Astrocyte of the cerebellum (primary cell): ENCODE measurements at places on chromosomes 12 and 14.

GRCh38 chr12:125530876-125531275 is 465.6 kb downstream of the AACS start:
- DNase-seq: no peak

DNA sequence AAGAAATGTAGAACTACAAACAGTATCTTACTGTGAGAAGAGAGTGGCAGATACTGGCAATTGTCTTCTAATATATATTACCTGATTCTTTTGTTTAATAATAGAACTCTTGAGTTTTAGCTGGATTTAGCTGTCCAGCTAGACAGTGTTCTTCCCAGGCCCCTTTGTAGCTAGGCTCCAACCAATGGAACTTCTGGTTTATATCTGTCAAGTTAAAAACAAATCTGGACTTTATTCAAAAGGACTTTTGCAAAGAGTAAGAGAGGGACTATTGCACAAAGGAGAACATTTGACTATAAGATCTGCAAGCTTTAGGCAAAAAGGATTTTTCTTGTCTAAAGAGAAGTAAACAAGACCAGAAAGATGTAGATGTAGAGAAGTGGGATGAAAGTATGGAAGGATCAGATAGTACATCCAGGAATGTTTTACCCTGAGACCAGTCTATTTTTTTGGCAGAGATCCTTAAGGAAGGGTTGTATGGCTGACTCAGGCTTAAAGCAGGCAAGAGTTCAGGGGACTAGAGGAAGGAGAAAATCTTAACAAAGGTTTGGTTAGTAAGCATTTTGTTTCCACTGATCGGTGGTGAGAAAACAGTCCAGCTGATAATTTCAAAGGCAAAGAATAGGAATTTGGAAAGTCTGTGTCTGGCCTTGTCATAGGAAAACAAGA is 111.1 kb upstream of the PLEKHA5 start:
- DNase-seq: peak; percentile 84

DNA sequence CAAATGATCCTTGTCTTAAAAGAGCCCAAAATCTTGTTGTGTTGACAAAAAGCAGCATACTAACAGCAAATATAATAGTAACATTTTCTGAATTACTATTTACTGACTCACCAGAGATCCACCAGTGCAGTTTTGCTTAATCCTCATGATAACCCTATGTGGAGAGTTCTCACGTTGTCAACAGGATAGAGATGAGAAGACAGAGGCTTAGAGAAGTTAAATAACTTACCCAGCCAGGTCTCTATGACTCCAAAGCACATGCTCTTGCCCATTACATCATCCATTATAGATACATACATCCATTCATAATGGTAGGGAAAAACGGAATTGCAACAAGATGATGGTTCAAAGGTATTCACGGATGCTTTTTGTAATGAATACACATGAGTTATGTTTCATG is 111.9 kb downstream of the PAX9 start:
- no peak for DNase-seq

DNA sequence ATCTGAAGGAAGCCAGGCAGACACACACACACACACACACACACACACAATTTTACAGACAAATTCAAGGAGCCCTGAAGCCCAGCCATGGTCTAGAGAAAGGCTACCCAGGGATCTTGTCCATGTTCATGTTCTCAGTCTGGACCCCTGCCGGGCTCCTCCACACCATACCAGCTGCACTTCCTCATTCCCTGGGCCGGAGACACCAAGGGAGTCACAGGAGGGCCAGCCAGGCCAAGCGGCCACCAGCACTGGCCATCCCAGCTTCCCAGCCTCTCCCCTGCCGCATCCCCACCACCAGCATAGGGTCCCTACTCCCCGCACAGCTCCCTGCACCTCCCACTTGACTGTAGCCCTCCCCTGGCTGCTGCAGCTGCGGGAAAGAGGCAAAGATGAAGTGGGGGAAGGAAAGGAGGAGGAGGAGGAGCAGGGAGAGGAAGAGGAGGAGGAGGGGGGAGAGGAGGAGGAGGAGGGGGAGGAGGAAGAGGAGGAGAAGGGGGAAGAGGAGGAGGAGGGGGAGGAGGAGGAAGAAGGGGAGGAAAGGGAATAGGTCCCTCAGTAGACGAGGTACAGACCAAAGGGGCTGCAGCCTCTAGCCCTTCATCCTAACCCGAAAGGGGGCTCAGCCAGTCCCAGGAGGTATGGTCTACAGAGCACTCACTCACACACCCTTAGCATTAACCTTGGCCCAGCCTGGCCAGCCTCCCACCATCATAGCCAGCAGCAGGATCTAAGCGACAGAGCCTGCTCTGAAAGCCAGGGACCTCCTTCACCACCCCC is 293.2 kb downstream of the DPF3 start:
- no peak for DNase-seq

- no peak for DNase-seq
Observed at GRCh38 chr14:69848903-69849391, 30.3 kb upstream of the SMOC1 start.

- DNase-seq: peak; percentile 32
Observed at GRCh38 chr14:68621400-68622365, 171.2 kb downstream of the ZFP36L1 start.

GRCh38 chr14:102905116-102906108 is 17.1 kb upstream of the AMN start:
- DNase-seq: no peak

- no peak for DNase-seq
Observed at GRCh38 chr14:69797573-69798338, 715 bp upstream of the SLC10A1 start.

- DNase-seq: no peak
Observed at GRCh38 chr14:99684410-99684934, 374 bp downstream of the CYP46A1 start.

GRCh38 chr12:116293687-116294453 is 16.4 kb upstream of the MED13L start:
- DNase-seq: no peak

DNA sequence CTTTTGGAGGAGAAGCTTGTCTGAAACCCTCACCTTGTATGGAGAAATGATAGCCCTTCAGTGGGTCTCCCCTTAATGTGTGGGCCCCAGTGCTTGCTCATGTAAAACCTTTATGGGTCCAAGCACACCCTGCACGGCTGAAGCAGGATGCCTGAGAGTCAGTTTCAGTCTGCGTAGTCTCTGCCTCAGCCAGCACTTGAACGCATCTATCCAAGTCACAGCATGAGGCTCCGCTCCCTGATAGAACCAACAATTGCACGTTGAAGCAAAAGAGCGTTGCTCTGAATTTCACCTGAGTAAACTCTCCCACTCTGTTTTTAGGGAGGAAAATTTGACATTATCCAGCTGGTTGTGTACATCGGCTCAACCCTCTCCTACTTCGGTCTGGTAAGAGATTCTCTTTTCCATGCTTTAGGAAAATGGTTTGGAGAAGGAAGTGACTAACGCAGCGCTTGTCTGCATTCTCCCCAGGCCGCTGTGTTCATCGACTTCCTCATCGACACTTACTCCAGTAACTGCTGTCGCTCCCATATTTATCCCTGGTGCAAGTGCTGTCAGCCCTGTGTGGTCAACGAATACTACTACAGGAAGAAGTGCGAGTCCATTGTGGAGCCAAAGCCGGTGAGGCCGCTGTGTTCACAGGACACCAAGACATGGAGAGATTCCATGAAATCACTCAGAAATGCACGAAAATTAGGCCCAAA is 33.0 kb upstream of the P2RX4 start:
- DNase-seq: no peak

DNA sequence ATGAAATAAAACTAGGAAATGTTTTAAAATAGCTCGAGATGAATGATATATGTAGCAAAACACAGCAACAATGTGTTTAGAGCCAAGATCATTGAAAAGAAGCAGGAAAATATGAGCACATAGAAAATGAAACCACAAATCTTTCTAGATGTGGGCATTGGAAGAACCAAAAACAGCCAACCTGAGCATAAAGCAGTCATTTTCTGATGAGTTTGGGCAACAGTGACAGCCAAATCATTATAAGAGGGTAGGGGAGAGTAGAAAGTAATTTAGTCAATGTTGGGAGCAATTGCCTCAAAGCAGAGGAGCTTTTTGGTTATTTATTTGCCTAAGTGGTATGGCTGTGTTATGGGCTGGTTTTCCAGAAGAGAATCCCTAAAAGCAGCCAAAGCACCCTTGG is 8.8 kb upstream of the BICDL1 start:
- DNase-seq: no peak

GRCh38 chr12:93944911-93945310 is 203.5 kb upstream of the PLXNC1 start:
- DNase-seq: no peak

- DNase-seq: no peak
Observed at GRCh38 chr14:39880106-39880695, 448.0 kb upstream of the FBXO33 start.

- no peak for DNase-seq
Observed at GRCh38 chr14:28294834-28295440, 471.6 kb upstream of the FOXG1 start.

DNA sequence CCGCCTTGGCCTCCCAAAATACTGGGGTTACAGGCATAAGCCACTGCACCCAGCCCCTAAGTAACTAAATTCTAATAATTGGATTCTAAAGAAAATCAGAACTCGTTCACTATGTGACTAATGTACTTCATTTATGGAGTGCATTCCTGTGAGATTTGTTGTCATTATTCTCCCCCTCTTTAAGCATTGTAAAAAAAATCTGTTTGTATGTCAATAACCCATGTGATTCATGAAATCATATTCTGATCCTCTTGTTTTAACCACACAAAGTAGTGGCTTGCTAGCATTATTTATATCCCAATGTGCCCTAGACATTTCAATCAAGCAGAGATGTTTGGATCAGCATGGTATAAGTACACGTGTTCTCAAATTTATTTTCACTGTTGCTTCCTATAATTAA is 78.2 kb upstream of the OSBPL8 start:
- no peak for DNase-seq

DNA sequence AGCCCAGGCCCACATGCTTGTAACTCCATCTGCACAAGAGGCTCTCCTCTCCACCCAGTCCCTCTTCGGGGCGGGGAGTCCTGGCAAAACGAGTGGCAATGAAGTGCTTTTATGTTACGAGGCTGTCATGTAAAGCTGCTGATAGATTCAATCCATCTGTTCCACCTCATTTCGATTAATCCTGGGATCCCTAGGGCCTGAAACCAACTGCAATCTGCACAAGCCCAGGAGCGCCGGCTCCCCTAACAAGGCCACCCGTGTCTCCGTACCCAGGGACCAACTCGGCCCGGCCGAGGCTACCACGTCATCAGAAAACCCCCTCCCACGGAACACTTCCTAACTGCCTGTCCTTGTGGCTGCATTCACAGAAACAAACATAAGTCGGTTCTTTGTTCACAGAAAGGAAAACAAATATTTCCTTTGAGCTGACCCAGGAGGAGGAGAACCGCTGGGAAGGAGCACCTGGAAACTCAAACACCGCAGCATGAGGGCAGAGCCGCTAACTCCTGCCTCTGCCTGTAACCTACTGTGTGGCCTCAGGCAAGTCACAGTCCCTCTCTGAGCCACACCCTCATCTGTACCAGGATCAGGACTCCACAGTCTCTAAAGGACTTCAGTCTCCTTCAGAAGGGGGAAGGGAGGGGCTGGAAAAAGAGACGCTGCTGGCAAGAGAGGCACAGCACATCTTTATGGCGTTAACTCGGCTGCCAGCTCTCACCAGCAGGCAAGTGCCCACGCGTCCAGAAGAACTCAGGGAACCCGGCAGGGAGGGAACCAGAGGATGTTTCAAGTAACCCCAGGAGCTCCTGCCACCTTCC is 47.8 kb downstream of the CCDC88C start:
- DNase-seq: no peak

GRCh38 chr12:11894890-11895289 is 175.8 kb upstream of the BCL2L14 start:
- no peak for DNase-seq

DNA sequence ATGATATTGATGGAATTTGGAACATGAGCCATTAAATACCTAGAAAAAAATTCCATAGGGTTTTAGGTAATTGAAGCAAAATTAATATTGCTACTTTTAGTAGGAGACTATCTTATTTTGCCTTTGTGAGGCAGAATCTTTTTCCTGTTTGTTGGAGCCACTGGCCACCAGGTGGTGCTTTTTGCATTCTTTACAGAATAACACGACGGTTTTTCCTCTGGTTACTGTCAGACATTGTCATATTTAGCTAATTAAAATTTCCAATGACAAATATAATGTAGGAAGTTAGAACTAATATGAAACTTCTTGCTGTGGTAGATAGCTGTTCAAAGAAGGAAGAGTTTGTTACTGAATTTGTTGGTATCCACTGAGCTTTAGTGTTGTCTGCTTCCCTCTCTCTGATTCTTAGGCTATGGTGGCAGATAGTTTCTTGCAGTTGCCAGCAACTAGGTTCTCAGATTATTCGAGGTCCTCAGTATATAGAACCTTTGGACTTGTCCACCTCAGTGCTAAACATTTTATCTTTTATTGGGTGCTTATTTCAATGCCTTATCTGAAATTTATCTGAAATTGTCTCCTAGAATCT is 25.7 kb downstream of the RAB21 start:
- peak; percentile 28 for DNase-seq

DNA sequence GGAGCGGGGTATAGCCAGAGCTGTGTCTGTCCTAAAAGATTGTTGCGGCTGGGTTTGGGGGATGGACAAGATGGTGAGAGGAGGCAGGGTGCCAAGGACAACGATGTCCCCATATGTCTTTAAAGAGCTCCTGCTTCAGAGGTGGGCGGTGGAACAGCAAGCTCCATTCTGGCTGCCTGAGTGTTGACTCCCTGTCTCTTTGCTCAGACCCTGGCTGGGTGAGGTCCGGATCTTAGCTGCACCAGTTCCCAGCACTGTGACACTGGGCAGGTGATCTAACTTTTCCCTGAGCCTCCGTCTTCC is 8.3 kb upstream of the WSCD2 start:
- DNase-seq: no peak

DNA sequence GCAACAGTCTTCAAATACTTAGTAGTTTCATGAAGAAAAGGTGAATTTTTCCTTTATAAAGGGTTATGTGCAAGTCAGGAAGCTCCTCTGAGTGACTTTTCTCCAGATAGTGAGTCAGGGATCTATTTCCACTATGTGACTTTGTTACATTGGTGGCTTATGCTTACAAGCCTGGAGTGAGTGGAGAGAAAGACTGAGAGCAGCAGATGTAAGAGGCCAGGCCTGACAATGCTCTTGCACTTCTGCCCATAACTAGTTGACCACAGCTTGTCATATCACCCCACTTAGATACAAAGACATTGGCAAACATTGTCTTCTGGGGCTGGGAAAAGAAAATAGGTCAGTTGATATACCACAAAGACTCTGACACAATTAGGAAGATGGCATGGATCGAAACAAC is 236.5 kb downstream of the PDZRN4 start:
- no peak for DNase-seq
